Mesothelial cell of epicardium (in vitro differentiated cells): ENCODE measurements at places on chromosomes 11 and 22. TPM values are rescaled to one million over a fixed set of nuclear protein-coding genes. Genes with fewer than 3 reads are reported as not detected.
A peak's percentile ranks its signal among the peaks of the same experiment; 100 is the strongest.

DNA sequence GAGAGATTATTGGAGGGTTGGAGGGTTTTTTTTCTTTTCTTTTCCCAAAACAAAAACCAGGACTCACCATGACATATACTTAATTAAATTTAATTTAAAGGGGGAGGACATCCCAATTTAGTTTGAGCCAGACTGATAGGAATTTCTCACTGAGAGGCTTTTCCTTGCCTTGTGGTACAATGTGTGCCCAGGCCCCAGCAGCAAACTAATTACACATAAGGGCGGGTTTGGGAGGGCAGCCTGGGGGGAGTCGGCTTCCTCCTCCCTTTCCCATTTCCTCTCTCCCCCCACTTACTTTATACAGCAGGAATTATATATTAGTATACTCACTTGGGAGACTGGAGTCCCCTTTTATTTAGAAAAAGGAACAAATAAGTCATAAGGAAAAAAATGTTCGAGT lies 2.9 kb downstream of the TEAD1 start:
- H3K4me1 ChIP-seq, result peaks cover 64% of the 10 kb centered on the region
- no peaks in the 10 kb centered on the region for H3K27me3 ChIP-seq
- peak overlapping the region; percentile 90 for H3K4me3 ChIP-seq

Gene DDT
- total RNA-seq, result 80.0 to 85.3 TPM (median 80.3 TPM) in 3 replicates

DNA sequence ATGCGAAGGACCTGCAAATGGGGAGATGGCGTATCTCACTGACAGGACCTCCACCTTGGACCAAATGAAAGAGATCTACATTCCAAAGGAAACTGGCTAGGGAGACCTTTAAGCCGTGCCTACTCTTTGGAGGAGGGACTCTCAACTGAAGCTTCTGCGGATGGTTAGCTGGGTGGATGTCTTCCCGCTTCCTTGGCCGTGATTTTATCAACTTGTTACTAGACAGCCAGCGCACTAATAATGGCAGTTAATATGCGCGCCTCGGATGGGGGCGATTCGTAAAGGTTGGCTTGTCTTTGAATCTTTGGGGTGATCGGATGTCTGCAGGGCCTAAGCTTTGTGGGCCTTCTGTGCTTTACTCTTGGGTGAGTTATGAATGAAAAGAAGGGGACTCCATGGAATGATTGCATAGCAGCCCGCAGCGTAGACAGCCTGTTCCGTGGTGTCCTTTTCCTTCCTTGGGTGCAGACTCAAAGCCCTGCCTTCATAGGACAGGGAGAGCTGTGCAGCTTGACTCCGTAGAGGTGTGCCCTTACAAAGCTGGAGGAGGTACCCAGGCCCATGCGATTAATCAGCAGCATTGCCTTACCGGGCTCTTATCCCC lies 1.5 kb downstream of the ZNRF3 start:
- H3K27me3 ChIP-seq, result no peaks in the 10 kb centered on the region
- peak overlapping the region; percentile 88 for H3K27ac ChIP-seq
- peak overlapping the region; percentile 81 for H3K4me3 ChIP-seq
- no peaks in the 10 kb centered on the region for H3K36me3 ChIP-seq

- H3K27me3 ChIP-seq, result peaks cover 18% of the 10 kb centered on the region
- no peak for DNase-seq
- H3K4me3 ChIP-seq, result no peak overlapping the region
- no peak overlapping the region for H3K27ac ChIP-seq
- H3K4me1 ChIP-seq, result peaks cover 9% of the 10 kb centered on the region
- no peaks in the 10 kb centered on the region for H3K36me3 ChIP-seq
These were observed 48.8 kb upstream of the PHF21B start for GRCh38 chr22:45058622-45058912.

DNA sequence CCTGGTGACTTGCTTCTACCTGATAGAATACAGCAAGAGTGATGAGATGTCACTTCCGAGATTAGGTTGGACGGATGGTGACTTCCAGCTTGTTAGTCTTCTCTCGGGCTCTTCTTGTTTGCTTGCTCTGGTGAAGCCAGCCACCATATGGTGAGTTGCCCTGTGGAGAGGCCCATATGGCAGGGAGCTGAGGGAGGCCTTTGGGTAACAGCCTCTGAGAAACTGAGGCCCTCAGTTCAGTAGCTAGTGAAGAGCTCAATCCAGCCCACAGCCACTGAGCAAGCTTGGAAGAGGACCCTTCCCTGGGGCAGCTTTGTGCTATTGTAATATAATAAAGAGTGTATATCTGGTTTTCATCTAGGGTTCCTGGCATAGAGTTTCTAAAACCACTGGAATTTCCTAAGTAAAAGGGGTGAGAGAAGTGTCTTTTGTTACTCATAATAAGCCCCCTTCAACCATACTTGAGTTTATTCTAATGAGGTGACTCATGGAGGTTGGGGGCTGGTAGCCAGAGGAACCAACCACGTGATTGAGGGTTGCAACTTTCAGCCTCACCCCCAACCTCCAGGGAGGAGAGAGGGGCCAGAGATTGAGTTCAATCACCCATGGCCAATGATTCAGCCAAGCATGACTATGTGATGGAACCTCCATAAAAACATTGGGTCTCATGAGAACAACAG lies 8.0 kb upstream of the TPCN2 start:
- DNase-seq, result no peak
- peaks cover 12% of the 10 kb centered on the region for H3K4me1 ChIP-seq
- no peaks in the 10 kb centered on the region for H3K27me3 ChIP-seq
- H3K27ac ChIP-seq, result no peak overlapping the region
- no peaks in the 10 kb centered on the region for H3K36me3 ChIP-seq

DNA sequence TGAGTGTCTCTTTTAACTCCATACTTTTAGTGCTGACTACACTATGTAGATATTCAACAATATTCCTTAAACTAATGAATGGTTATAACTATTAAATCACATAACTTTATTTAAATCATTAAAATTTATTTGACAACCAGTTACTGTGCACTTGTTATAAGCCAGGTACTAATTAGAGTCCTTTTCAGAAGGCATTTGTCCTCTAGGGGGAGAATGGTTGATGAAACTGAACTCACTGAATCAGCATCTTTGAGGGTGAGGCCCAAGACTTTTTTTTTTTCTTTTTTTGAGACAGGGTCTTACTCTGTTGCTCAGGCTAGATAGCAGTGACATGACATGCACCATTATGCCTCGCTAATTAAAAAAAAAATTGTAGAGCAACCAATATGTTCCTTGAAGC lies 515.6 kb upstream of the CCDC90B start:
- H3K27ac ChIP-seq, result no peak overlapping the region
- H3K27me3 ChIP-seq, result no peaks in the 10 kb centered on the region
- no peak for DNase-seq
- no peaks in the 10 kb centered on the region for H3K36me3 ChIP-seq
- H3K4me1 ChIP-seq, result peaks cover 3% of the 10 kb centered on the region

- no peak overlapping the region for H3K27ac ChIP-seq
- H3K4me3 ChIP-seq, result no peak overlapping the region
- no peak for DNase-seq
- H3K27me3 ChIP-seq, result no peaks in the 10 kb centered on the region
- H3K36me3 ChIP-seq, result peaks cover 32% of the 10 kb centered on the region
These were observed 25.6 kb downstream of the NARS2 start for GRCh38 chr11:78548911-78549590.

GRCh38 chr11:2293984-2294925 lies 7.5 kb downstream of the C11orf21 start:
- peaks cover 46% of the 10 kb centered on the region for H3K27me3 ChIP-seq
- DNase-seq, result peak; percentile 18
- H3K4me1 ChIP-seq, result no peaks in the 10 kb centered on the region
- no peaks in the 10 kb centered on the region for H3K36me3 ChIP-seq
- no peak overlapping the region for H3K4me3 ChIP-seq

Gene ALDH3B2
- 2.5 to 3.1 TPM (median 2.7 TPM) in 3 replicates for total RNA-seq

Gene ANO3
- 0.07 to 0.13 TPM in 2 of 3 replicates, not detected in the other for total RNA-seq

- H3K36me3 ChIP-seq, result peaks cover 17% of the 10 kb centered on the region
- peak overlapping the region; percentile 17 for H3K27ac ChIP-seq
- H3K27me3 ChIP-seq, result no peaks in the 10 kb centered on the region
- no peak overlapping the region for H3K4me3 ChIP-seq
- no peak for DNase-seq
These were observed 82.5 kb downstream of the NCAM1 start for GRCh38 chr11:113043698-113044097.

Gene HTATIP2
- total RNA-seq, result 9.8 to 11.1 TPM (median 10.8 TPM) in 3 replicates

Gene ELF5
- total RNA-seq, result 2.1 to 2.4 TPM (median 2.2 TPM) in 3 replicates

Gene MUC2
- 0.02 to 0.07 TPM (median 0.04 TPM) in 3 replicates for total RNA-seq

DNA sequence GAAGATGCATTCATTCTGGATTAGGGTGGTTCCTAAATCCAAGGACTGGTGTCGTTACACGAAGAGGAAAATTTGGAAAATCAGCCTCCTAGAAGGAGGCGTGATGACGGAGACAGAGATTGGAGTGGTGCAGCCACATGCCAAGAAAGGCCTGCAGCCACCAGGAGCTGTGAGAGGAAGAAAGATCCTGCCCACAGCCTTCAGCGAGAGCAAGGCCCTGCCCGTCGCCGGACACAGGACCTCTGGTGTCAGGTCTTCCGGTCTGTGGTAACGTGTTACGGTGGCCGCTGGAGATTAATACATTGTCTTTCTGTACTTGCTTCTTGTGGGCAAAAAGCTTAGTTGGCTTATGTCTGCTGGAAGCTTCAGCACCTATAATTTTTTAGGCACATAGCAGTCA lies 1045.8 kb downstream of the BRD1 start:
- no peaks in the 10 kb centered on the region for H3K27me3 ChIP-seq
- H3K4me3 ChIP-seq, result no peak overlapping the region
- H3K4me1 ChIP-seq, result no peaks in the 10 kb centered on the region
- H3K36me3 ChIP-seq, result no peaks in the 10 kb centered on the region

DNA sequence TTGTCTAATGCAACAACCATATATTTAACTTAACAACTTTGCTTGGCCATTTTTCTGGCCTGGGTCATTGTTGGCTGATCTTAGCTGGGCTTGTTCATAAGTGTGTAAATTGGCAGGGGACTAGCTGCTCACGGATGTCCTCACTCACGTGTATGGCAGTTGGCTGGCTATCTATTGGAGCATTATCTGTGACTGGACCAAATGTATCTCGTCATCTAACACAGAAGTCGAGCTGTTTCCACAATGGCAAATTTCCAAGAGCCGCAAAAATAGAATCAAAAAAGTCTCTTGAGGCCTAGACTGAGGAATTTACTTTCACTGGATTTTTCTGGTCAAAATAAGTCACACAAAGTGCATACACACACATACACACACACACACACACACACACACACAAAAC lies 893.3 kb downstream of the FAM181B start:
- H3K4me1 ChIP-seq, result peaks cover 33% of the 10 kb centered on the region
- H3K27ac ChIP-seq, result peak overlapping the region; percentile 78
- H3K27me3 ChIP-seq, result no peaks in the 10 kb centered on the region
- no peaks in the 10 kb centered on the region for H3K36me3 ChIP-seq

- H3K4me1 ChIP-seq, result peaks cover 39% of the 10 kb centered on the region
- no peak for DNase-seq
- H3K4me3 ChIP-seq, result no peak overlapping the region
These were observed 29.4 kb downstream of the GUCD1 start for GRCh38 chr22:24525416-24526037.

DNA sequence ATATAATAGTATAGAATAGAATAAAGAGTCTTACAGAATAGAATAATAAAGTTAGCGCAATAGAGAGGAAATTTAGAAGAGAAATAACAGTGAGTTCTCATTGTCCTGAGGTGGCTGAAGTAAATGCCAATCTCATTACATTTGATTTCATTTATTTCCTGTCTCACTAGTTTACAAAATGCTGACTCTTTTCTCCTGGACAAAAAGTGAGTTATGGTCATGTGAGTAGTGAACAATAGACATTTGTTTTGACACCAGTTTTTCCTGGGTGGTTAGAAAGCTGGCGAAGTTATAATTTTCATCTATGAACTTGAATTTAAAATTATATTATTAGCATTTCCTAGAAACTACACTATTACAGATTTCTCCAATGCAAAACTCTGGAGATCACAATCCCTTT lies 143.7 kb downstream of the TYR start:
- H3K4me1 ChIP-seq, result no peaks in the 10 kb centered on the region
- no peaks in the 10 kb centered on the region for H3K27me3 ChIP-seq
- DNase-seq, result no peak

DNA sequence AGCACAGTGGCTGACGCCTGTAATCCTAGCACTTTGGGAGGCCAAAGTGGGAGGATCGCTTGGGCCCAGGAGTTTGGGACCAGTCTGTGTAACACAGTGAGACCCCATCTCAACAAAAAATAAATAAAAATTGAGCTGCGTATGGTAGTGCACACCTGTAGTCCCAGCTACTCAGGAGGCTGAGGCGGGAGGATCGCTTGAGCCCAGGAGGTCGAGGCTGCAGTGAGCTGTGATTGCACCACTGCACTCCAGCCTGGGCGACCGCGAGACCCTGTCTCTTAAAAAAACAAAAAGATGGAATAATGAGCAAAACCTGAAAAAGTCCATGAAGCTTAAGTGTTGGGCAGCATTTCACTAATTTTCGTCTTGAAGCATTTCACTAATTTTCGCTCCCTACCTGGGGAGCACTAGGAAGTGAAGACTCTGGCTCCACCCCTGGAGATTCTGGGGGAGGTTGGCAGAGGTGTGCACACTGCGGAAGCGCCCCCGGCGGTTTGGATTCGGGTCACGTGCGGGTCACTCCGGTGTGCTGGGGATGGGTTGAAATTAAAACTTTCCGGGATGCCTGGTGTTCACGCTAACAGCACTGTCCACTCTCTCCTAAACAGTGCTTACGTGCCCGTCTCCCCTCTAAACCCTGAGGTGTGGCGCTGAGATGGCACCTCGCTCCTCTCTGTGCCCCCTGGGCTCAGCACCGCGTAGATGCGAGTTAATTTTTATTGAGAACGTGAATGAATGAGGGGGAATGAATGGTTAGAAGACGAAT lies 906 bp upstream of the NAA40 start:
- H3K4me1 ChIP-seq, result peaks cover 22% of the 10 kb centered on the region
- H3K4me3 ChIP-seq, result peak overlapping the region; percentile 84
- H3K27ac ChIP-seq, result peak overlapping the region; percentile 96
- H3K36me3 ChIP-seq, result no peaks in the 10 kb centered on the region
- H3K27me3 ChIP-seq, result no peaks in the 10 kb centered on the region

DNA sequence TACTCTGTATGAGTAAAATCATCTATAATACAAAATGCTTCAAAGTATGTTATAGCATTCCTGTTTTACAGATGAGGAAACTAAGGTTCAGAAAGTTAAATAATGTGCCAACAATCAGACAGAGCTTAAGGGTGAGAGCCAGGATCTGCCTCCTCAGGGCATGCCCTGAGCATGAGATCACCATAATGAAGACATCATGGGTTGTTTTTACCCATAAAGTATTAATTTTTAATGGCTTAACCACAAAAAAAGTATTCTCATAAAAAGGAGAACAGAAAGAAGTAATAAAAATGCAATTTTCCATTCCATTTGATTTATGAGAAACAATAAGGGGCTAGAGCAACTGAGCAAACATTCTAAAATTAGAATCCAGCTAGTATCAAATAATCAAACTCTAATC lies 534.3 kb upstream of the ARHGAP42 start:
- no peaks in the 10 kb centered on the region for H3K27me3 ChIP-seq
- H3K27ac ChIP-seq, result no peak overlapping the region
- no peak for DNase-seq
- H3K4me1 ChIP-seq, result peaks cover 6% of the 10 kb centered on the region
- H3K4me3 ChIP-seq, result no peak overlapping the region
- no peaks in the 10 kb centered on the region for H3K36me3 ChIP-seq

Gene ANO1
- total RNA-seq, result 35.1 to 39.6 TPM (median 37.2 TPM) in 3 replicates

DNA sequence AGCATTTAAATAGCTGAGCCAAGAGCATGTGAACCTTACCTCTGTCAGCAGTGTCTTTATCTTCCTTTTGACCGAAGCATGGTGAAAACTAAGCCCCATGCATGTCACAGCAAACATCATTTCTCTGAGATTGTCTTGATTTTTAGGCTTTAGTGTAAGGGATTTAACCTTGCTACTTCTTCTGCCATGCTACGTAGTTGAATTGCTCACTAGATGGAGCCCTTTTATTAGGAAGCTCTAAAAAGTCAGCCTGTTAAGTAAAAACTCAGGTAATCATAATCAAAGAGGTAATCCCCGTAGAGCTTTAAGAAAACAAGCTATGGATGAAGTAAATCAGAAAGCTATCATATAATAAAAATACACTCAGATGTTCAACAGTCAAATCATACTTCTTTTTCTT lies 149.5 kb downstream of the PGR start:
- no peaks in the 10 kb centered on the region for H3K27me3 ChIP-seq
- H3K4me3 ChIP-seq, result no peak overlapping the region
- DNase-seq, result no peak
- H3K36me3 ChIP-seq, result peaks cover 5% of the 10 kb centered on the region

Gene KLHL35
- total RNA-seq, result 0.38 to 0.67 TPM (median 0.59 TPM) in 3 replicates
